ENCODE measurements at places on chromosomes 7 and 10.

DNA sequence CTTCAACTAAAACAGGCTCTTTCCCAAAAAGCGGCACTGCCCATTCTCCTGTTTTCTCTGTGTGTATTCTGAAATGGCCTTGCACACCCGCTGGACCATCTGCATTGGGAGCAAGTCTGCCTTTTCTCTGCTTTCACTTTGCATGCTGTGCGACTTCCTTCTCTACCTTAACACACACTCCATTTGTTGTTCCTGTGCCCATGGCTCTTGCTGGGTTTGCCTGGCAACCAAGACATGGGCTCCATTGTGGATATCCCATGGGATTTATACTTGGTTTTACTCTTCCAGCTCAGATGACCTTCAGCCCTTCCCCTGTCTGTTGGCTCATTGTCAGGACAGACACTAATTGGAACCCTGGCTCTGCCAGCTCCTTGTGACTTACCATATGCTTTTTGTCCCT lies 465.3 kb downstream of the REEP3 start:
- DNase-seq: no peak

DNA sequence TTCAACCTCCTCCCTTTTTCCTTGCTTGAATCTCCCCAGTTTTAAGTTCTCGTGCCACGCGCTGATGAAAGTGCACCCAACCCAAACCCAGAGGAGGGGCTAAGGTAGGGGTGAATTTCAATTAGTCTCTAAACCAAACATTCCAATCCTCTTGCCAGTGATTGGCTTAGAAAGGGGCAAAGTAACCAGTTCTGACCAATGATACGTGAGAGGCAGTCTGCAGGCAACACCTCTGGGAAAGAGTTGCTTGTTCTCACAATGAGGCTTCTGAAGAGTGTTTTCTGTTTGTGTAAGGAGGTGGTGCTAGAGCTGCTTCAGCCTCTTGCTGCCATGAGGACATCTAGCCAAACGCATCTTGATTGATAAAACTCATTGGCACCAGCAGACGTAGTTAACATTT lies 21.8 kb downstream of the SLC35G1 start:
- no peak for DNase-seq

DNA sequence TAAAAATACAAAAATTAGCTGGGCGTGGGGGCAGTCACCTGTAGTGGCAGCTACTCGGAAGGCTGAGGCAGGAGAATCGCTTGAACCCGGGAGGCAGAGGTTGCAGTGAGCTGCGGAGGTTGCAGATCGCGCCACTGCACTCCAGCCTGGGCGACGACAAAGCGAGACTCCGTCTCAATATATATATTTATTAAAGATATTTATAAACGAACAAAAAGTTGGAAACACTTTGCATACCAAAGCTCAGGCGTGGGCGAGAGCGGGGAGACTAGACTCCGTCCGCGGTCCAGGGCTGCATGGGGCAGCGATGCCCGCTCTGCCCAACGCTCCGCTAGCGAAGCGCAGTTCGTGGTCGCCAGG lies 7.9 kb upstream of the CRYGN start:
- DNase-seq: no peak

DNA sequence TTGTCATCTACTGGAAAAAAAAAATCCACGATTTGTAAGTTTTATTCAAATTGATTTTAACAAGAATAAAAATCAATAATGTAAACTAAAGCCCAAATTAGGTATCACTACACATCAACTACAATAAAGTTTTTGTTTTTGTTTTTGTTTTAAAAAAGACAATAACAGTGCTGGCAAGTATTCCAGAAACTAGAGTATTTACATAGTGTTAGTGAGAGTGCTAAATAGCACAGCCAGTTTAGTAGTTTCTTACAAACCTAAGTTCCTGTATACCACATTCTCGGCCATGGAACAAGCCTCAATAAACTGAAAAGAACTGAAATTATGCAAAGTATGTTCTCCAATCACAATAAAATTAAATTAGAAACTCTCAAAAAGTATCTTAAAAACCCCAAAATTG lies 8.1 kb downstream of the ARHGAP12 start:
- no peak for DNase-seq

- no peak for DNase-seq
Measured at GRCh38 chr10:49325131-49325915, 26.4 kb downstream of the C10orf71 start.

DNA sequence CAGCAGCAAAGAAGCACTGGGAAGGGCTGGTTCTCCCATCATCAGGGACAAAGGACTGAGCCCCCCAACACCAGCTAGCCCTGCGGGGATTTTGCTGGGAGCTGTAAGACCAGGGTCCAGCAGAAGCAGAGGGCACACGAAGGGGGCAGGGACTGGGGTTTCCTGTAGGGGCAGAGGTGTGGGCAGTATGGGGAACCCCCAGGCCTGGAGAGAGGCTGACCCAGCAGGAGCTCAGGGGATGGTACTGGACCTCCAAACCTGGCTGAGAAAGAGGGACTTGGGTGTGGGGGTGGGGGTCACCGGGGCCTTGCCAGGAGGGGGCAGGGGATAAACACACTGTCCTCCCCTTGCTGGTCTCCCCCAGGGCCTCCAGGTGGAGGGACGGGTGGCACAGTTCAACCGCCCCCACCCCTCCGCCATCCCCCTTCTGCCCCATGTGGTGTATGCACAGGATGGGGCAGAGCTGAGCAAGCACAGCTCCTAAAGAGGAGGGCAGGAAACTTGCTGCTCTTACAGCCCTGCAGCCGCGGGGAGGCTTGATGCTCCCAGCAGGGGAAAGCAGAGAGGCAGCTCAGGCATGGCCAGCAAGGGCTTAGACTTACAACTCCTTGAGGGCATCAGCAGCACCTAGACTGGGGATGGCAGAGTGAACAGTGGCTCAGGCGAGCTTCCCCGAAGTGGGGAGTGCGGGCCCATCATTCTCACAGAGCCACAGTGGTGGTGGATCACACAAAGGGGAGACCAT lies 12.4 kb upstream of the RET start:
- no peak for DNase-seq

DNA sequence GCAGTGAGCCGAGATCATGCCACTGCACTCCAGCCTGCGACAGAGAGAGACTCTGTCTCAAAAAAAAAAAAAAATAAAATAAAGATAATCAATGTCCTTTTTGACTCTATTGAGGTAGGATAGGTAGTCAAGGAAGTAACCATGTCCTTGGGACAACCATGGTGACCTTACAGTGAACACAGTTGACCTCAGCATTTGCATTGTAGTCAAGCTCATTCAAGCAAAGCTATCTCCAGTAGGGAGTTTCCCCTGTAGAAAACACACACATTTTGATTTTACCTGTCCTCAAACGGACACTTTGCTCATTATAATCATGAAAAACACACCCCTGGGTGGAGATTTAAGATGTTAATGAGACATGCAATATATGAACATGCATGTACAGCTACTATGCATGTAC lies 171.7 kb downstream of the KIF20B start:
- DNase-seq: no peak

DNA sequence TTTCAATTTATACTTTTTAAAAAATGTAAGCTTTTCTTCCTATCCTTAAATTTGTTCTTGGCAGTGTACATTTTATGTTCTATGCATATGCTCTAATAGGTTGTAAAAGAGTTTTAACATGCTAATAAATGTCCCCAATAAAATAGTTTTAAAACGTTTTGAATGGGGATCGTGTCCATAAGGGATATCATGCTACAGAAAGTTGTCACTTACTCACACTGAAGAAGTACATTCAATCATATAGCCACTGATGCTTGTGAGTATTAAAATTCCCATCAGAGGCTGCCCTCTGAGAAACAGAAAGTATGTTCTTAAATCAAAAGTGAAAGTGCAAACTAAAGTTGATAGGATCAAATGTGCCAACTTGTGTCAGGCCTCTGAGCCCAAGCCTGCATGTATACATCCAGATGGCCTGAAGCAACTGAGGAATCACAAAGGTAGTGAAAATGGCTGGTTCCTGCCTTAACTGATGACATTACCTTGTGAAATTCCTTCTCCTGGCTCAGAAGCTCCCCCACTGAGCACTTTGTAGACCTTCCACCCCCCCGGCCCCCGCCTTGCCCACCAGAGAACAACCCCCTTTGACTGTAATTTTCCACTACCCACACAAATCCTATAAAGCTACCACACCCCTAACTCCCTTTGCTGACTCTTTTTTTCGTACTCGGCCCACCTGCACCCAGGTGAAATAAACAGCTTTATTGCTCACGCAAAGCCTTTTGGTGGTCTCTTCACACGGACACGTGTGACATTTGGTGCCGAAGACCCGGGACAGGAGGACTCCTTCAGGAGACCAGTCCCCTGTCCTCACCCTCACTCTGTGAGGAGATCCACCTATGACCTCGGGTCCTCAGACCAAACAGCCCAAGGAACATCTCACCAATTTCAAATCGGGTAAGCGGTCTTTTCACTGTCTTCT lies 877 bp upstream of the NOD1 start:
- no peak for DNase-seq

DNA sequence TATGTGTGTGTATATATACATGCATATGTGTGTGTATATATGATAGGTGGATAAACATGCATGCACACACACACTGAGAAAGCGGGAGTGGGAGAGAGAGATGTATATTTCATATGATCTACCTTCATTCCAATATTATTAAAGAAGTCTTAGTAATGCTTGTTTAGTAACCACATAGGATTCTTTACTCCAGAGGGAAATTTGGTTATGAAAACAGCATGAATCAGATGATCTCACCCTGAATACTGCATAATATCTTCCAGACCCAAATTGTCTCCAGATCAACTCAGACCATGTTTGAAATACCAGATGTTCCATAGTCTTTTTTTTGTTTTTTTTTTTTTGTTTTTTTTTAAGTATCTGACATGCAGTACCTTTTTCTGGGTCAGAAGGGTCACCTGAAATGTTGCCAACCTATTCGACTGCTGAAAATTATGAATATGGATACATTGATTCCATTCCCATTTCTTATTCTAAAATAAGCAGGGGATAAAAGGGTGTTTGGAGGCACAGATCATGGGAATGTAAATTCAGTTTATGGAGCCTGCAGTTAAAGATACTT lies 17.4 kb downstream of the TES start:
- DNase-seq: no peak

DNA sequence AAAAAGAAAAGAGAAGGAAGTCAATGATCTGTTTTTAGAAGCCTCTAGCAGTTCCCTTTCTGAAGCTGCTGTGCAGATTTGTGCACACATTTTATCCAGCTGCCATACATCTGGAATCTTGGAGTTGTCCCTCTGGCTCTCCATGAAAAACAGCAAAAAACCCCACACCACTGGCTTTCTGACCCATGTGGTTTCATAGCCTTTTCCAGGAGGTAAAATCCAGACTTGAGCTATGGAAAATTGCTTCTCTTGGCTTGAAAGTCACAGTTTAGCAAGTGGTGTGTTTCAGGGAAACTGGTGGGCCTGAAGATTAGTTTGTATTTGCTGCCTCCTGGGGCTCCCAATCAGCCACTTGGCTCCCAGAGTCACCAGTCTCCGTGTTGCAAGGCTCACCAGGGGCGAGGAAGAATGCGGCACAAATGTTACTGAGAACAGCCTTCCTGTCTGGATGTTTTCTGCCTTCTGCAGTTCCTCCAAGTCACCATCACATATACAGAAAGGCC lies 50.1 kb upstream of the ADRB1 start:
- DNase-seq: no peak

DNA sequence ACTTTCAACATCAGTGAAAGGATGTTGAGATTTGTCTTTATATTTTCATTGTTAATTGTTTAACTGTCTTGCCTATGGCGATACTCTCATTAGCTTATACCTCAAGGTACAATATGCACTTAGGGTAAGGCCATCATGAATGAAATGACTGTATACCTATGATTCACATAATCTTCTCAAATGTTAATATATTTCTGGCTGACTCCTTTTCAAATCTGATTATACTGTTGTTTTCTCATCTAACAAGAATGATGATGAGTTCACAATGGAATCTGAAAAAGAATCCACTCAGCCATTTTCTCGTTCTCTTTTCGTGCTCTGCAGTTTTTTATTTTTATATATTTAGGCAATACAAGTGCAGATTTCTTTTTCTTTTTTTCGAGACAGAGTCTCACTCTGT lies 159.1 kb downstream of the ARHGAP12 start:
- DNase-seq: no peak

GRCh38 chr7:107937531-107937930 lies 46.5 kb downstream of the DLD start:
- no peak for DNase-seq

DNA sequence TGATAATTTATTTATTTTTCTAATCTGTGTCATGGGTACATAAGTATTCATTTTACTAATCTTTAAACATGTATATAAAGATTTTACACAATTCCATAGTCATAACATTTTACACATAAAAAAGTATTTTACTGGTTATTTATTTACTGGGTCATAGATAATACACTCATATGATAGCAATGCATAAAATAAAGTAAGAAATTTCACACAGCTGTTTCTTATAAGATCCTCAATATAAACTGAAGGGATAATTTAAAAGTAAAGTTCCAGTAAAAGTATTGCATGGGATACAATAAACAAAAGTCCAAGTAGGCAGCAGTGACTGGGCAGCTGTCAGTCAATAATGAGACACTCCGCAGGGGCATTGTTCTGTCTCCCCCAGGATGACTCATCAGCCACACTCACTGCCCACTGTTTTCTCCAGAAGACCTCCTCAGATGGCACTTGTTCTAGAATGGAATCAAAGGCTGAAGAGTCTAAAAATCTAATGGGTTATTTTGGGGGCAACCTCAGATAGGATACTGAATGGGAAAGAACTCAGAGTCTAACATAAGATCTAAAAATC lies 32.7 kb downstream of the DPY19L1 start:
- DNase-seq: no peak

- DNase-seq: no peak
Measured at GRCh38 chr10:103467406-103467805, 8.7 kb upstream of the CALHM1 start.

- no peak for DNase-seq
Measured at GRCh38 chr7:152866791-152867501, 107.4 kb downstream of the ACTR3B start.

GRCh38 chr10:50853557-50853956 lies 31.9 kb downstream of the A1CF start:
- DNase-seq: no peak

DNA sequence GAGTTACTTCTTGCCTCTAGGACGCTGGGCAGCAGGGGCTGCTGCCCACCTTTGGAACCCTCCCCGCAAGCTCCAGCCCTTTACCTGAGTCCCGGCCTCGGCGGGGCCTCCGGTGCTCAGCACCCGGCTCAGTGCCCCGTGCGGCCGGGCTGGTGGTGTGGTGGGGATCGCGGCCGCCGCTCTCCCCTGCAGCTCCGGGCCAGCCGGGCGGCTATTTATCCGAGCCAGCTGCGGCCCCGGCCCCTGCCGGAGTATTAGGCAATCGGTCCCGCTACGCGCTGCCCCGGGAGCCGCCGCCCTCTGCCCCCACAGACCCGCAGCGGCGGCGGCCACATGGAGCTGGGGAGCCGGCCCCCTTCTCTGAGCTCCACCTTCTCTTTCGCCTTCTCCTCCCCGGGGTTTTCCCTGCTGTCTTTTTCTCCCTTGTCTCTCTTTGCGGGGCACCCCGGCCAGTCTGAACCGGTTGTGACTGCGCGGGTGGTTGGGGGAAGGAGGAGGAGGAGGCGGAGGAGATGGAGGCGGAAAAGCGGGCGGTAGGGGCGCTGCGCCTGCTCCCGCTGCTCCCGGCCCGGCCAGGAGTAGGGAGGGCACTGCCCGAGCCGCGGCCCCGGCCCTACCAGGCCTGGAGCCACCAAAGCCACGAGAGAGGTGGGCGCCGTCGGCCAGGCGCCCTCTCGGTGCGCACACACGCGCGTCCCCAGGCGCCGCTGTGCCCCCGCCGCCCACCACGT lies at the start of gene SLC16A9:
Gene SLC16A9 (minus strand): TSS at position 456 of the 731 bp plus-strand sequence. CDS start 25,559 bp downstream, outside the sequence.
- peak; percentile 23 for DNase-seq
